ENCODE measurements at places on chromosomes 6 and 20. TPM values are rescaled to one million over a fixed set of nuclear protein-coding genes. Genes with fewer than 3 reads are reported as not detected.

Gene RSPO3
- 7.2 TPM for total RNA-seq

Gene SLC44A4
- total RNA-seq: 1.3 TPM

DNA sequence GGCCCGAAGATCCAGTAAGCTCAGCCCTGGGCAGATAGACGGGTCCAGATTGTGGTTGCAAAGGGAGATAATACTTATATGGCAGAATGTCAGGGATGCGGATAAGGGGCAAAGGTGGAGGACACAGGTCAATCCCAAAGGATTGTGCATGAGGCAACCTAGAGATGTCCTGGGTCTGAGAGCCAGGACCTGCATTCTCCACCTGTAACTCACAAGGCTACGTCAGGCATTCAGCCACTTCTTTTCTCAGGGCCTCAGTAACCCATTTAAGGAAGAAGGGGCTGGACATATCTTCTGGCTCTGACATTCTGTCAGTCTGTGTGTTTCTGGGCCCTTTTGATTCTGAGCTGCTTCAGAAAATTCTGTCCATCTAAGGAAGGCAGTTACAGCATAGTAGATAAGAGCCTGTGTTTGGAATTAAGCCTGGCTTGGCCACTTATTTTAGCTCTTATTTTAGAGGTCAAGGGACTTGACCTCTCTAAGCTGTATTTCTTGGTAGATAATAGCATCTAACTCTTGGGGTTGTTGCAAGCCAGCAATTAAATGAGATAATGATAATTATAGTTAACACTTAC lies 40.2 kb downstream of the CNBD2 start:
- DNase-seq: no peak

DNA sequence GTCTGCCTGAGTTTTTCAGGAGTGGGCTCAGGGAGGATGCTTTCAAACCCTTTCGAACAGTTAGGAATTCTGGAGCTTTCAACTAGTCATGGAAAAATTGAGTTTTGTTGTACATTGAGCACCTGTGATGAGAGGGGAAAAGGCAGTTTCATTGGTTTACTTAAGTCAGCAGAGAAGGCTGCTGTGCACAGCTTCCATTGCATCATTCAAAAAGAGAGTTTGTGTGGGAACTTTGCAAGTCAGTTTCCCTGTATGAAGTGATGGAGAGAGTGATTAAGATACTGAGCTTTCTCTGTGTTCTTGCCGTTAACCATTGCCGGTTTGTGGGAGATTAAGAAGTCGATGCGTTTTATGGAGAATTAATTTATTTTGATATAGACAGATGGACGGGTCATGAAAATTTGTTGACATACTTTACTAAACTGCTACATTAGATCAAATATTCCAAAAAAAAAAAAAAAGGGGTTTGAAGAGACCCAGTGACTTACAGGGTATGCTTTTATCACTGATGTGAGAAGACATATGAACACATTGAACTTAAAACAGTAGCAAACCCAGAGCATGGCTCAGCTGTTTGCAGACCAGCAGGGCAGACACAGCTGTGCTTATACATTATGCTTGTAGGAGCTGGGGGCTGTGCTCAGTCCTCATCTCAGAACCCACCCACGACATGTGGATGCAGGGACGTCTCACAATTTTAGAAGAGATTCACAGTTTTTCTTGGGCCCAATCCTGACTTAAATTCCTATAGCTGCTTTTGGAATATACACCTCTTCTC lies 234.1 kb downstream of the SOX4 start:
- no peak for DNase-seq

DNA sequence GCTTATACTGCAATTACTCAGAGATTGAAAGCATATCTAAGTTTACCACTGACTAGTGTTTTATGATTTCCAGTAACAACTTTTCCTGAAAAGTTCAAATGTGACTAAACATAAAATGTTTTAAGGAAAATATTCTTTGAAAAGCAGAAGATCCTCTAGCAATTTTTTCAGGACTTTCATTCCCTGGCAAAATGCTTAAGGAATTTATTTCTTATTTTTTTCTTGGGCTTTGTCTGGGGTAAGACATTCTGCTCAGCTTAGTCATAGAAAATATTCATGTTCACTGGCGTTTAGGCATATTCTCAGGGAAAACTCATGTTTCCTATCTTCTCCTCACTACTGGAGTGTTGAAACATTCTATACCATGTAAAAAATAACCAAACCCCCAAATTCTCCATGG lies 235.3 kb upstream of the CEP162 start:
- DNase-seq: no peak

GRCh38 chr6:85449388-85449817 lies 480 bp upstream of the NT5E start:
- no peak for DNase-seq

DNA sequence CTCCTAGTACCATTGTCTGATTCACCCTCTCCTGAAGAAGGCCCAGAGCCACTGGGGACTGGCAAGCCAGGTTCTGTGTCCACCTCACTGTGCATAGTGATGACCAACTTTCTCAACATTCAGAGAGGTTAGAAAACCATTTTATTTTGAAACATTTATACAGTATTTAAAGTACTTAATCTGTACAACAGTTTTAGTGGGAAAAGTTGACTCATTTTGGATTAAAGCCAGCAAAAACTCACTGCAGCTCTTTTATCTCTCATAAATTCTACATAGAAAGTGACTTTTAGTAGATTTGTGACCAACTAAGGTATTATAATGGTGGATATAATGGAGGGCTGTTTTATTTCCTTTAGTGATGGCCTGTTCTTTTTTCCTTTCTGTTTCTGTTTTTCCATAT lies 9.7 kb downstream of the TULP4 start:
- DNase-seq: no peak

DNA sequence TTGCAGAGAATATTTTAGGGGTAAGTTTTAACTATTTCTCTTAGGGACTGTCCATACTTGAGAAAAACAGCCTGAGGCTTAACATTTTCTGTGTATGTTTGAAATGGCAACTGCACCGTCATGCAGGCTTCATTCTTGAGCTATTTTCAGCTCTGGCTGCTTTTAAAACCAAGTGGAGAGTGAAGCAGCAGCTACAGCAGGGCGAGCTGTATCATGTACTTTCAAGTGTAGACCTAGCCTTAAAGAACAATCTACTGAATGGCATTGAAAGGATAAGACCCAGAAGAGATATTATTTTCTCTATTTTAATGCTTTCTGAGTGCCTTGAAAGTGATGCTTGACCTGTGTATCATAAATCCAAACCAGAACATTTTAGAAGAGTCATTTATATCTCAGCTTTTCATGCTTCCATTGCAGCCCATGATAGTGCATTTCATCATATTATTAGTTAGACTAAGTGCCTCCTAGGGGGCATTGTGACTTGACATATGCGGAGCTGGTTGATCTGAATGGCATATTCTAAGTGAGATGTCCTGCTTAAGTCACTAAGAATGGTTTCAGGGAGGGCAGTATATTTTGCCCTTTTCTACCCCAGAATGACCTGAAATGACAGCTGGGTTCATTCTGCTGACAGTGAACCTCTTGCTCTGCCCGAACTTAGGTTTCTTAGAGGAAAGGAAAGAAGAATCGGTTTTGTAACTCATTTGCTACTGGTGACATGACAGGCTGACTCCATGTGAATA lies 85.3 kb downstream of the NKAIN2 start:
- DNase-seq: no peak

Gene NKAIN4
- total RNA-seq: not detected

- no peak for DNase-seq
Observed at GRCh38 chr6:16851758-16852157, 90.5 kb upstream of the ATXN1 start.

- DNase-seq: no peak
Observed at GRCh38 chr20:34037767-34038166, 44.1 kb downstream of the RALY start.

GRCh38 chr20:32479012-32479411 lies 106.1 kb downstream of the NOL4L start:
- DNase-seq: no peak

GRCh38 chr6:137717074-137718073 lies 149.7 kb upstream of the TNFAIP3 start:
- DNase-seq: no peak

DNA sequence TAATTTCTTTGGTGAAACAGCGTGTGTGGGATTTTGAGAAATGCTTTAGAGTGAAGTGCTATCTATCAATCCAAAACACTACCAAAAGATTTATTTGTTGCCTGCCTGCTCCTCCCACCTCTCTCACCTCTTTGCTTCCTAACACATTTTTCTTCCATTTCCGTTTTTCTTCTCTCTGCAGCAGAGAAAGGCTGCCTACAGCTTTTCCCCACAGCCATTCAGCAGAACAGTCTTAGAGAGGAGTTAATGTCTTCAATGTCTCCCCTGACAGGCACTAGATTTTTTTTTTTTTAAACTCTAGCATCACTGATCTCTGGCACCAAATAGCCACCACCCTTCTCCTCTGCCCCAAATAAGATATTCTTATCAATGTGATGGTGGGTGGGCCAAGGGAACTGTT lies 327.8 kb upstream of the MAN1A1 start:
- DNase-seq: no peak

Data from esophagus squamous epithelium (tissue), 5 donors.